ENCODE measurements at places on chromosomes 1 and 21. TPM values are rescaled to one million over a fixed set of nuclear protein-coding genes. Genes with fewer than 3 reads are reported as not detected.

The KPRP gene
- total RNA-seq, result not detected

The CD84 gene
- 71.6 TPM for total RNA-seq

The ICOSLG gene
- 19.1 TPM for total RNA-seq

The FABP3 gene
- total RNA-seq, result not detected

The RBM11 gene
- 1.5 TPM for total RNA-seq

The CDCA8 gene
- 0.70 TPM for total RNA-seq

The KCNA3 gene
- 115 TPM for total RNA-seq

The SPTA1 gene
- total RNA-seq, result not detected

The PUM1 gene
- total RNA-seq, result 202 TPM

The PODN gene
- not detected for total RNA-seq

DNA sequence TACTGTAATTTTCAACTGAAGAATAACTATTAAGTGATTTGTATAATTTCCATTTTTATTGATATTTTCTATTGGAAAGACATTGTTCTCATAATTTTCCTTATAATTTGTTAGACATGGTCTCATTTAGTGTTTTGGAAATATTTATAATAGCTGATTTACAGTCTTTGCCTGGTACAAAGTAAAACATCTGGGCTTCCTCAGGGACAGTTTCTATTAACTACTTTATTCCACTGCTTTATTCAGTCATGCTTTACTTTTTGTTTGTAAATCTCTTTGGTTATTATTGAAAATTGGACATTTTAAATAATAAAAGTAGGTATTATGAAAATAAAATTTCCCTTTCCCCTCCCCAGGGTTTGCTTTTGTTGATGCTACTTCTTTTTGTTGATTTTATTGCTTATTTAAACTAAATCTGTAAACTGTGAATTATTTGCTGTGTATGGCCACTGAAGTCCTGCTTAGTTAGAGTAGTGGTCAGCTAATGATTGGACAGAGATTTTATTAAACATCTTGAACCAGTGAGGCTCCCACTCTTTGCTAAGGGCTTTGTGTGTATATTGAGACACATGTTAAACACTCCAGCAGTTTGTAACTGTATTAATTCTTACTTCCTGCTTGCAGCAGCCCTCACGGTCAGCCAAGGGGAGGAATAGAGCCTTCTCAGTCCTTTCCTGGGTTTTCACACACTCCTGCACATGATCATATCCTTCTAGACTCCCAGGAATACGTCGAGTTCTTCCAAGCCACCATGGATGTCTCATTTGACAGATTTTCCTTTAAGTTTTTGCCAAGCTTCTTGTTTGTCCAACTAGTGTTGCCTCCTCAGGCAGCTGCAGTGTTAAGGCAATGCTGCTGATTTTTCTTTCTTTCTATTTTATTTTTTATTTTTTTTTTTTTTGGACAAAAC lies 994.6 kb upstream of the PRMT6 start:
- no peak for DNase-seq

- DNase-seq, result no peak
Measured at GRCh38 chr1:168957818-168958217, 148.7 kb upstream of the ATP1B1 start.

- DNase-seq, result no peak
Measured at GRCh38 chr21:29360799-29361765, 62.4 kb downstream of the BACH1 start.

GRCh38 chr1:208531003-208531750 lies 287.0 kb upstream of the PLXNA2 start:
- no peak for DNase-seq

DNA sequence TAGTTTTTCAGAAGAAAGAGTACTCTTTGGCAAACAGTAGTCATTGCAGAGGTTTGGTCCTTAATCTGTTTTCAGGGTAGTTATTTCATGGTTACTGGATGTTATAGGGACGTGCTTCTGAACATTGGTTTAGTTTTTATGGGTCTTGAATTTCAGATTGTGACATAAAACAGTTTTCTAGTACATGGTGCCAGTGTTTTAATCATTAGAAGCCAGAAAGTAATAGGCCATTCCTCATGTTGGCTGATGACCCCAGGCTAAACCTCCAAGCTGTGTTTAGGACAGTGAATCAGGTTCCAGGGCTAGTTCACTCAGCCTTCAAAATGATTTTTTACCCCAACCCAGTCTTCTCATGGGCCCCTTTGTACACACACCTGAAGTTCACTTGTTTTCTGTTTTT lies 73.3 kb downstream of the OLFML2B start:
- DNase-seq, result no peak

DNA sequence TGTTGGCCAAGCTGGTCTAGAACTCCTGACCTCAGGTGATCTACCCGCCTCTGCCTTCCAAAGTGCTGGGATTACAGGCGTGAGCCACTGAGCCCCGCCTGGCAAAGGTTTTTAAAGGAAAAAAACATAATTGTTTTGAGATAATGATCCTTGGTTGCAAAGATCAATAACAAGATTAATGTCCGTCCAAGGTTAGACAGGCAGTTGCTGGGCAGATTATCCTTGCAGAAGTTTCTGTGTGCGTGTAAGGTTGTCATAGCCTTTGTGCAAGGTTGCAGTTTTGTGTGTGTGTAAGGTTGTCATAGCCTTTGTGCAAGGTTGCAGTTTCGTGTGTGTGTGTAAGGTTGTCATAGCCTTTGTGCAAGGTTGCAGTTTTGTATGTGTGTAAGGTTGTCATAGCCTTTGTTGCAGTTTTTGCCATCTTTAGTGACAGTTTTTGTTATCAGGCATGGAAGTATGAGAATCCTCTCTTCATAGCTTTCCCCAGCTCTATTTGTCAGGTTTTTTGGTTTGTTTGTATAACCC lies 3.6 kb downstream of the YBEY start:
- no peak for DNase-seq

GRCh38 chr21:26943921-26944320 lies 23.0 kb downstream of the ADAMTS5 start:
- DNase-seq, result no peak

DNA sequence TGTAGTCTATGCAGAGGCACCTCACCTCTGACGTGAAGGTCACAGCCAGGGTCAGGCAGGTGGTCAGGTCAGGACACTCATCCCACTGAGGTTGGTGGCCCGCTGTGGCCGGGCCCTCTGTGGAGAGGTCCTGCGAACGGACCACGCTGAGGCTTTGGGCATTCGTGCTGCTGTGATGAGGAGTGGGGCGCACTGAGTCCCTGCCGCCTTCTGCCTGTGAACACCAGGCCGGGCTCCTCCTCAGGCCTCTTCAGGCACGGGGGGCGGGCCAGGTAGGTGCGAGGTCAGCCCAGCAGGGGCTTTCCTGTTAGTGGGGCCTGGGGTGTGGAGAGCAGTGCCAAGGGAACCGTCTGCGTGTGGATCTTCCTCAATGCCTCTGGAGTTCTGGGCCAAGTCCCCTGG lies 39.0 kb downstream of the COQ8A start:
- DNase-seq, result no peak

DNA sequence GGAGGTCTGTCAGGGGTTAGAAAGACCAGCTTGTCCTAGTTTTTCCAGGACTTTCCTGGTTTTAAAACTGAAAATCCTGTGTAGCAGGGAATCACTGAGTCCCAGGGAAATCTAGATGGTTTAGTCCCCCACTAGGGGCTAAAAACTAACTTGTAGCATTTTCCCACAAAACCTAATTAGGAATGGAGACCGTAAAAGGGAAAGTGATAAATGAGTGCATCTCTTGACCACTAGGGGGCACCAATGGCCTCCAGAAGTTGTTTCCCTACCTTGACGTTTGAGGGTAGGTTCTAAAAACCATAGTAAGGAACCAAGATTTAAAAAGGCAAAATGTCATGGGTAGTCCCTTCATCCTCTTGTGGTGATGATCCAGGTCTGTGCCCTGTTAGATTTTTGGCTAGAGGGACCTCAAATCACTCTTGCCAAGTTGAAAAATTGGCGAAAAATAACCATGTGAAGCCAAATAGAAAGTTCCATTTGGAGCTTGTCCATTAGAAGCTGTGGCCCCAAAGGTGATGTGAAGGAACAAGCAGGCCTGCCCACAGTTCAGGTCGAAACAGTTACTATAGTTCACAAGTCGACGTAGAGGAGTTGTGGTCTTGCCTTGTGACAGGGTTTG lies 24.5 kb downstream of the CLIC6 start:
- DNase-seq, result peak; percentile 13

DNA sequence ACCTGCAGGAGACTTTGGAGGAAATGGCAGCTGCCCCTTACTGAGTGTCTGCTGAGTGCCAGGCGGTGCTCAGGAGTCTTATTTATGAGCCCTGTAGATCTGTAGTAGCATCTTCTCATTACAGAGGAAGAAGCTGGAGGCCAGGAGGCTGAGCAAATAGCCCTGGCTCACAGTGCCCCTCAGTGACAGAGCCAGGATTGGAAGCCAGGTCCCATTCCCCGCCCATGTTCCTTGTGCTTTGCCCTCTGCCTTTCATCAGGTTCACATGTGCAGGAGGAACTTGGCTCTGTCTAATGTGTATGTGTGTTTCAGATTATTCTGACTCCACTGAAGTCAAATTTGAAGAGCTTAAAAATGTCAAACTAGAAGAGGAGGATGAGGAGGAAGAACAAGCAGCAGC lies 21.2 kb downstream of the KDM4A start:
- no peak for DNase-seq

- DNase-seq, result no peak
Measured at GRCh38 chr1:71647513-71648300, 566.9 kb upstream of the ZRANB2 start.

GRCh38 chr1:177945943-177946650 lies 23.8 kb downstream of the SEC16B start:
- DNase-seq, result no peak

DNA sequence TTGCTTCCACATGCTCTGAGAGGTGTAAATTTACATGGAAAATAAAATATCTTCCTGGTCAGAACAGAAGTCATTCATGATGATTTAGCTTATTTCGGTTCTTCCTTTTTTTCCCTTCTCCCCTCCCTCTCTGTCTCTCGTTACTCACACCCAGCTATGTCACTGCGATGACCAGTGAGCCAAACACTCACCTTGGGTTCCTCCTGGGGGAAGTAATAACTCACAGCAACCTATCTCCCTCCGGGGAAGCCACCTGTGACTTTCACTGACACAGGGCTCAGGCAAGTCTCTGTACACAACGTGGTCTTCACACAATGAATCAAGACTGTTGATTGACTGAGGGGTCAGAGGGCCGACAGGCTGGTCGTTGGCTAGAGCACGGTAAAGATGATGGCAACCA lies 135.3 kb upstream of the VANGL1 start:
- no peak for DNase-seq

GRCh38 chr21:42844411-42845113 lies 34.8 kb downstream of the WDR4 start:
- DNase-seq, result no peak

- no peak for DNase-seq
Measured at GRCh38 chr1:86218859-86219258, 62.3 kb upstream of the COL24A1 start.

DNA sequence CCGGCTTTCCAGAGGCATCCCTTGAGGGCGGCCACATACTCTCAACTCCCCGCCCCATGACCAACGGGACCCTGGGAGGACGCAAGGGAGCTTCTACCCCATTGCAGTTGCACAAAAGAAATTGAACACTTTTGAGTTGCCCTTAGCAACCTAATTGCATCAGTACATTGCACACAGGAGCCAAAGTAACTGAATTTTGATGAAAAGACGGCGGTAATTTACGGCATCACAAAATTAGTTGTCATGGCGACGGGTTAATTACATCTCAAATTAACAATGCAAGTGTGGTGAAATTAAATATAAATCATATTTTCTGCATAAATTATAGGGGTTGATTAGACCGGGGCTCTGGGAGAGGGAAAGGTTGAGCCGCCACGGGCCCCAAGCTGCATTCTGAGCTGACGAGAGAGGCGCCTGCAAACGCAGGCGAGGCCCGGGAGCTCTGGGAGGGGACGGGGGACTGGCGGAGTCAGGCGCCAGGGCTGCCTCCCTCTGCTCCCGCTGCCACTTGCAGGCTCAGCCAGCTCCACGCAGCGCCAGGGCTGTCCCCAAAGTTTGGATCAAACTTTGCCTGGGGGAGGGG lies 61.4 kb downstream of the CASZ1 start:
- no peak for DNase-seq

GRCh38 chr21:34343347-34343746 lies 20.5 kb upstream of the KCNE2 start:
- no peak for DNase-seq

DNA sequence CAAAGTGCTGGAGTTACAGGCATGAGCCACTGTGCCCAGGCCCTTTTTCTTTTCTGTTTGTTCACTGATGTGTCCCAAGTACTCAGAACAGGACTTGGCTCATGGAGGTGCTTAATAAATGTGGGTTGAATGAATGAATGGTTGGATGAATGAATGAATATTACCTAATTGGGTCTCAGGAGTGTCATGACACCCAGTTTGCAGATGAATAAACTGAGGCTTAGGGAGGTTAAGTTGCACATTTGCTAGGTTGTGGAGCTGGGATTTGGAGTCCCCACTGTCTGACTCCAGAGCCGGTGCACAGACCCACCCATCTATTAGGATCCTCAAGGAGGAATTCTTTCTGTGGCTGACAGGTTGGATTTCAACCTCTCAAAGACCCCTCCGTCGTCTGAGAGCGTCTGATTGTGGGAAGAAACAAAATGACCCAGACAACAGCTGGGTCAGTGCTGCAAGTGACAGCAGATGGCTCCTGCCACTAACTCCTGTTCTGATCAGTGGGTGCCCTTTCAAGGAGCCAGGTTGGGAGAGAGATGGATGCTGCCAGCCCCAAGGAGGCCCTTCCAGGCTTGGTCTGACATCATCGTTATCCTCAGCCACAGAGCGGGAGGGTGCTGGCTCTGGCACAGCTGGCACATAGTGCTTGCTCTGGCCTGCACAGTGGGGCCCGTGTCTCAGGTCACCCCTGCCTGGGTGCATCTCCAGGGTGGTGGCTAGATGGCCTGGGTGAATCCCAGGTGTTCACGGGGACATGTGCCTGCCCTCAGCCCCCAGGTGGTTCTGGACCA lies 24.2 kb downstream of the ARHGEF10L start:
- no peak for DNase-seq

GRCh38 chr1:110309139-110309538 lies 30.0 kb upstream of the RBM15 start:
- DNase-seq, result no peak

DNA sequence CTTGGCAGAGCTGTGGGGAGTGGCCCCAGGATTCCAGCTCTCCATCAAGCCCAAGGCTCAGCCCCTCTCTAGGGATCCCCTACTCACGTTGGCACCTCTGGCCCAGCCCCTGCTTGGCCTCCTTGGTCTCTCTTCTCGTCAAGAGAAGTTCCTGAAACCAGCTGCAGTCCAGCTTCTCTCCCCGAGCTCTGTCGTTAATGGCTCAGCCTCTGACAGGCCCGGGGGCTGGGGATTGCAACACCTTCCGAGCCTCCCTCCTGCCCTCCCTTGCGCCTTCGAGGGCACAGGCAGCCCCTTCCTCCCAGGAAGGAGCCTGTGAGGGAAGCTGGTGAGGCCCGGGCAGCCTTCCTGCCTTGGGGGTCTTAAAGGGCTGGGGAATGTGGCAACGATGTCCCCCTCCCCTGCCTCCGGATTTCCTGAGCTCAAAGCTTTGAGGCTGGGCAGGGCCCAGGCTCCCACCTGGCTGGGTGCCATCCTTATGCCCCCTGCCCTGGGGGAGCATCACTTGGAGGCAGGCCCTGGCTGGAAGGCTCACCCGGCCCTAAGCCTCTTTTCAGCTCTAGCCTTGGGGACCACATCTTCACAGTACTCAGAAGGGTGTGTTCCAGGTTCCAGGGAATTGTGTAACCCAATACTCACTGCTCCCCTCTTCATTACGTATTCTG lies at the start of gene CSF3R:
CSF3R (minus strand) TSS at position 190 of the 665 bp plus-strand sequence. CDS start 3,417 bp downstream, outside the sequence.
- no peak for DNase-seq
